Esophagus (tissue), 2 donors: ENCODE measurements at places on chromosomes 2 and 18. TPM values are rescaled to one million over a fixed set of nuclear protein-coding genes. Genes with fewer than 3 reads are reported as not detected.

COBLL1 gene
- 27.9 TPM for polyA plus RNA-seq

SFTPB gene
- 1.9 TPM for polyA plus RNA-seq

TPGS2 gene
- 62.6 TPM for polyA plus RNA-seq

ZSWIM2 gene
- polyA plus RNA-seq: not detected

NTSR2 gene
- not detected for polyA plus RNA-seq

CNTNAP5 gene
- polyA plus RNA-seq: not detected

MARCHF4 gene
- polyA plus RNA-seq: not detected

RFX8 gene
- polyA plus RNA-seq: 0.08 TPM

PTMA gene
- polyA plus RNA-seq: 1,606 TPM

ADGRF3 gene
- polyA plus RNA-seq: 0.11 TPM

CEBPZOS gene
- polyA plus RNA-seq: 19.1 TPM

CACNB4 gene
- 1.2 TPM for polyA plus RNA-seq

LINC00305 gene
- polyA plus RNA-seq: not detected

BOLL gene
- not detected for polyA plus RNA-seq

LYPD1 gene
- 0.56 TPM for polyA plus RNA-seq

SERPINB3 gene
- polyA plus RNA-seq: 167 TPM

ST8SIA5 gene
- polyA plus RNA-seq: 0.02 TPM

FIGN gene
- 0.49 TPM for polyA plus RNA-seq

POTEJ gene
- polyA plus RNA-seq: not detected

SERPINB12 gene
- polyA plus RNA-seq: 1.4 TPM

MOGAT1 gene
- not detected for polyA plus RNA-seq

TLX2 gene
- not detected for polyA plus RNA-seq

PEX13 gene
- 8.3 TPM for polyA plus RNA-seq

TMEM169 gene
- polyA plus RNA-seq: 0.07 TPM

LYG2 gene
- not detected for polyA plus RNA-seq

C2orf92 gene
- polyA plus RNA-seq: 1.8 TPM

DSG4 gene
- polyA plus RNA-seq: not detected

MDH1B gene
- polyA plus RNA-seq: 0.51 TPM

GALR1 gene
- polyA plus RNA-seq: under 0.01 TPM

IKZF2 gene
- polyA plus RNA-seq: 11.3 TPM

GDF7 gene
- polyA plus RNA-seq: 0.56 TPM

TMEM150A gene
- 9.9 TPM for polyA plus RNA-seq

TIA1 gene
- polyA plus RNA-seq: 51.3 TPM

VSNL1 gene
- 47.2 TPM for polyA plus RNA-seq

ESPNL gene
- polyA plus RNA-seq: 0.12 TPM

PDCD1 gene
- 0.54 TPM for polyA plus RNA-seq

MSTN gene
- 0.20 TPM for polyA plus RNA-seq

SERPINB5 gene
- polyA plus RNA-seq: 48.0 TPM

HOXD1 gene
- 0.21 TPM for polyA plus RNA-seq

HOXD3 gene
- 0.77 TPM for polyA plus RNA-seq

IL1R2 gene
- polyA plus RNA-seq: 67.4 TPM

SOX11 gene
- polyA plus RNA-seq: not detected

ASXL3 gene
- 0.02 TPM for polyA plus RNA-seq

SERPINB2 gene
- polyA plus RNA-seq: 241 TPM

IL36RN gene
- 25.9 TPM for polyA plus RNA-seq

FBXO48 gene
- 0.61 TPM for polyA plus RNA-seq

TUBA4A gene
- polyA plus RNA-seq: 89.0 TPM
